ENCODE measurements at places on chromosomes 13 and 19.

GRCh38 chr13:23655321-23655720, 85.1 kb downstream of the TNFRSF19 start:
- no peak for DNase-seq

- DNase-seq, result no peak
Measured at GRCh38 chr19:2587001-2587719, 111.2 kb downstream of the GADD45B start.

DNA sequence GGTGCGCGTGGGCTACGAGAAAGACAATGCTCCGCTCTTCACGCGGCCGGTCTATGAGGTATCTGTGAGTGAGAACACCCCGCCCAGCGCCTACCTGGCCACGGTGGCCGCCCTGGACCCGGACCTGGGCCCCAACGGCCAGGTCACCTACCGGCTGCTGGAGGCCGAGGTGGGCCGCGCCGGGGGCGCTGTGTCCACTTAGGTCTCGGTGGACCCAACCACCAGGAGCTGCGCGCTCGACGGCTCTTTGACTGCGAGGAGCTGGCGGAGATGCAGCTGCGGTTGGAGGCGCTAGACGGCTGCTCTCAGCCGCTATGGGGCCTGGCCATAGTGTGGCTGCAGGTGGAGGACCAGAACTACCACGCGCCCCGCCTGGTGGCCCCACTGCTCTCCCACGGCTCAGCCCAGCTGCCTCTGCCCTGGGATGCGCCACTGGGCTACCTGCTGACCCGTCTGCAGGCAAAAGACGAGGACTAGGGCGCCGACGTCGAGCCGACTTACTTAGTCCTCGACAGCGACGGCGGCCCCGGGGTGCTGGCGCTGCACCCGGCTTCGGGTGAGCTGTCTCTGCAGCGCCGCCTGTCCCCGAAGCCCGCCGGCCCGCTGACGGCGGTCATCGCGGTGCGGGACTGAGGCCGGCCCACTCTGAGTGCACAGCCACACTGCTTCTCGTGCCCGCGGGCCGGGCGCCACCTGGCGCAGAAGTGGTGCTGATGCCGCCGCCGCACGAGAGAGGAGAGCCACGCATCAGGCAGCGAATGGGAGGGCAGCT, 173.0 kb downstream of the OLFM4 start:
- DNase-seq, result no peak

GRCh38 chr19:47232422-47233211, 1.6 kb upstream of the BBC3 start:
- no peak for DNase-seq

DNA sequence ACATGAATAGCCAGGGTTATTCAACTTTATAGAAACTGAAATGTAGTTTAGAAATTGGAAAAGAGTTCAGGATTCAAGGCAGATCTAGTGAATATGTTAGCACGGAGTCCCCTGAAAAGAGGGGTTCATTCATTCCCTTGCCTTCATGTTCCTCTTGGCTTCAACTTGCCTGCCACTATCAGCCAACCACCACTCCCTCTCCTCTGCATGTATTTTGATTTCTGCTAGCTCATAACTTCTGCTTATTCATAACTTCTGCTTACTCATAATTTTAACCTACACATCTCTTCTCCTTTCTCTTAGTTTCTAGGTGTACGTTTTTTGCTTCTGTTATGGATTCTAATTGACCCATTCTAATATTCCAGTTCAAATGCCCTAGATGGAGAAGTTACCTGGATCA, 5.5 kb upstream of the SERTM1 start:
- DNase-seq, result no peak

DNA sequence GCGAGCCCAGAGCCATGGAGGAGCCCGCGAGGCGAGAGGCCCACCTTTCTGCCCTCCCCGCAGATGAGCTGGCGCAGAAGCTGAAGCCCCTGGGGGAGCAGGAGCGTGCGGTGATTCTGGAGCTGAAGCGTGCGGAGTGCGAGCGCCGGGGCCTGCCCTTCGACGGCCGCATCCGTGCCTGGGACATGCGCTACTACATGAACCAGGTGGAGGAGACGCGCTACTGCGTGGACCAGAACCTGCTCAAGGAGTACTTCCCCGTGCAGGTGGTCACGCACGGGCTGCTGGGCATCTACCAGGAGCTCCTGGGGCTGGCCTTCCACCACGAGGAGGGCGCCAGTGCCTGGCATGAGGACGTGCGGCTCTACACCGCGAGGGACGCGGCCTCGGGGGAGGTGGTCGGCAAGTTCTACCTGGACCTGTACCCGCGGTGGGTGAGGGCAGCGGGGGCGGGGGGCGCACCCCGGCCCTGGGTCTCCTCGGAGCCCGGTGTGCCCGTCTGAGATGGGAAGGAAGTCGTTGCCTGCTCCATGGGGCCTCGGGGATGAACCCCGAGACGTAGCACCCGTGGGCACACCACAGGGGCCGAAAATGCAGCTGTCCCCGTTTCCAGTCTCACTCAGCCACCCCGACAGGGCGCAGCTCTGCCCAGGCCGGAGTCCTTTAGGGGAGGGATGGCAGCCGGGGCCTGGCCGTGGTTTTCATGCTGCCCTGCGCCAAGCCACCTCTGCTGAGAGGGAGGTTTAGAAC, 12.1 kb upstream of the ZNF554 start:
- no peak for DNase-seq

- no peak for DNase-seq
Measured at GRCh38 chr13:101817898-101818297, 365.4 kb downstream of the ITGBL1 start.

DNA sequence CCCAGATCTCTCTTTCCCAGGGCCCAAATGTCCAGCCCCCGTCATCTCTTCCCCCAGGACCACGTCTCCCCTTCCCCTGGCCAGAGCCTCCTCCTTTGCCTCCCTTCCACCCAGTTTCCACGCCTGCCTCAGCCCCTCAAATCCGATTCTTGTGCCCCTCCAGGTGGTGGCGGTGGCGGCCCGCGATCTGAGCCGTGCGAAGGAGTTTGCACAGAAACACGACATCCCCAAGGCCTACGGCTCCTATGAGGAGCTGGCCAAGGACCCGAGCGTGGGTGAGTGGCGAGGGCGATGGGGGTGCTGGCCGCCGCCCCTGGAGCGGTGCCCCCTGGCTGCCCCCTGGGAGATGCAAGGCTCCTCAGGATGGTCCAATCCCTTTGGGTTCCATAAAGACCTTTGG, 1.3 kb downstream of the DHDH start:
- DNase-seq, result no peak

- DNase-seq, result no peak
Measured at GRCh38 chr13:108477376-108477775, 152.0 kb upstream of the MYO16 start.

GRCh38 chr19:46862503-46862834, 1.7 kb downstream of the ARHGAP35 start:
- no peak for DNase-seq

- DNase-seq, result no peak
Measured at GRCh38 chr19:35693422-35693821, 10.9 kb upstream of the ZBTB32 start.

DNA sequence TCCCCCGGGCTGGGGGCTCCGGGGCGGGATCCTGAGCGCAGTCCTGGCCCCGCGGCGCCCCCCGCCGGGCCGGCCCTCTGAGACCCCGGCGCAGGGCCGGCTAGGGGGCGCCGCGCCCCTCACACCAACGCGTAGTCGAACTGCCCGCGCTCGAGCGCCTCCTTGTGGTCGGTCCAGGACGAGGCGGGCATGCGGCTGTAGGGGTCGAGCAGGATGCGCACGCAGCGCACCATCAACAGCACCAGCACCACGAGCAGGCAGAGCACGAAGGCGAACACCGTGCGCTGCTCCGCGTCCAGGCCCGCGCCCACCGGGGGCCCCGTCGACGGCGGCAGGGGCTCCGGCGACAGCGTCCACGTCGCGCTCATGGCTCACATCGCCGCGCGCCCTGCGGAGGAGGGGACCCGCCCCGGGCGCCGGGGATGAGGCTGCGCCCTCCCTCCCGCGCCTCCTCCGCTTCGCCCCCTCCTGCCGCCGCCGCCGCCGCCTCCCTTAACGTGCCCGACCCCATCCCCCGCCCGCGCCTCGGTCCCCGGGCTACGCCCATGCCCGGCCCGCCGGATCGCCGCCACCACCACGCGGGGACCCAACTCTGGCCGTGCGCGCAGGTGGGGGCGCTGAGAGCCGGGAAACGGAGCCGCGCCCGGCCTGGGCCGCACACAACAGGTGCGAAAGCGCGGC, 624 bp downstream of the CTXN1 start:
- DNase-seq, result peak; percentile 85

- DNase-seq, result no peak
Measured at GRCh38 chr19:45636902-45637301, 2.3 kb downstream of the EML2 start.

GRCh38 chr19:38047049-38047438, 140.0 kb downstream of the SIPA1L3 start:
- DNase-seq, result peak; percentile 40

- DNase-seq, result peak; percentile 57
Measured at GRCh38 chr19:3094601-3095440, 659 bp downstream of the GNA11 start.

DNA sequence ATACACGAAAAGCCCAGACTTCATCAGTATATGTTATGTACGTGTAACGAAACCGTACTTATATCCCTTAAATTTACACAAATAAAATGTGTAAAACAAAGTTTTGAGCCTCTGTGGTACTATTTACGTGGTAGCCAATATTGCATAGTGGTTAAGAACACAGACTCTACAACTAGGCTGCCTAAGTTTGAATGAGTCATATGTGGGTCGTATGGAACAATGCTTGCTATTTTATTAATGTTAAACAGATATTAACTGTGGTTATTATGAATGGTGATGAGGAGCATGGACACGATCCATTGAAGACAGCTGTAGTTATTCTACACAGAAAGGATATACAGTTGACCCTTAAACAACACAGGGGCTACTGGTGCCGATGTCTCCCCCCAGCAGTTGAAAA, 42.5 kb downstream of the DPY19L3 start:
- no peak for DNase-seq

- no peak for DNase-seq
Measured at GRCh38 chr13:103178986-103179943, 113.0 kb upstream of the SLC10A2 start.

DNA sequence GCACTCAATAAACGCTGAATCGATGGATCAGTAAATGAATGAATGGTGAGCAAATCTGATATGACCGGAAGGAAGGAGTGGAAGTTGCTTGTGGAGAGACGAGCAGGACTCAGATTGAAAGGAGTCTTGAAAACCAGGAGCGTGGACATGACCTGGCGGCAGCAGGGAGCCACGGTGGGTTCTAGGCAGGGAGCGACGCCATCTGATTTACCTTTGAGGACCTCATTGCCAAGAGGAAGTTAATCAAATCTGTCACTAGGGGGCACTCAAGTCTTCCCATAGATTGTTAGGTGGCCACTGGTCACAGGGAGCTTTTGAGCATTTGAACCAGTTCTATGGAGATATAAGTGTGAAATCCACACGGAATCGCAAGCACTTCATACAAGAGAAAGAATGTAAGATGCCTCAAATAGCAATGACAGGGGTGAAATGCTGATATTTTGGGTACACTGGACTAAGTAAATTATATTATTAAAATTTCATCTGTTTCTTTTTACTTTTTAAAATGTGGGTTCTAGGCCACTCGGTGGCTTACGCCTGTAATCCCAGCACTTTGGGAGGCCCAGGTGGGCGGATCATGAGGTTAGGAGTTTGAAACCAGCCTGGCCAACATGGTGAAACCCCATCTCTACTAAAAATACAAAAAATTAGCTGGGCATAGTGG, 9.2 kb upstream of the FBN3 start:
- peak; percentile 40 for DNase-seq

GRCh38 chr19:18104793-18105131, 7.2 kb downstream of the MAST3 start:
- no peak for DNase-seq

GRCh38 chr19:16771618-16772017, 52.0 kb downstream of the NWD1 start:
- DNase-seq, result peak; percentile 72

DNA sequence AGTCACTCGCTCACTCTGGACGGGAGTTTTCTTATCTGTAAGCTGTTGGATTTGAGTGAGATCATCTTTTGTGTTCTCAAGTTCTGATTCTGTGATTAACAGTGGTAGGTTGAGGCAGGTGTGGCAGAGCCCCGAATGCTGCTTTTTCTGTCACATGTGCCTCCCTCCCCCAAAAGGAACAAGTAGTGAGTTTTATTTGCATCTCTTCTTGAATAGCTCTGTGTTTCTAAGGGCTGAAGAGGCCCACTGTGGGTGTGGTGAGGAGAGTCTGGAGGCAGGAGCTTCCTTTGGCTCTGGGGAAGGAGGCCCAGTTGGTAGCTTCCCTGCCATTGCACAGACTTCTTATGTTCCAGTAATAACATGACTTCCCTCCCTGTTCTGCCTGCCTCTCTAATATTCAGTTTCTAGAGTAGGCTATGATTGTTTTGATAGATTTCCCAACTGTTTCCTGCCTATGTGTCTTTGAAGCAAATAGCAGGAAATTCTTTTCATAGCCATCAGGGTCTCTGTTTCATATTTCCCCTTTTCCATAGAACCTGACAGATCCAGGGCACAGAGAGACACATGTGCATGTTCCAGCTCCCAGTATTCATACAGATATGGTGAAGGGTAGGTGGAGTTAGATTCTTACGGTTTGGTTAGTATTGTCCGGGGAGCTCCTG, 23.9 kb upstream of the CXCL17 start:
- DNase-seq, result no peak

- no peak for DNase-seq
Measured at GRCh38 chr13:72415817-72416216, 311.6 kb downstream of the MZT1 start.

DNA sequence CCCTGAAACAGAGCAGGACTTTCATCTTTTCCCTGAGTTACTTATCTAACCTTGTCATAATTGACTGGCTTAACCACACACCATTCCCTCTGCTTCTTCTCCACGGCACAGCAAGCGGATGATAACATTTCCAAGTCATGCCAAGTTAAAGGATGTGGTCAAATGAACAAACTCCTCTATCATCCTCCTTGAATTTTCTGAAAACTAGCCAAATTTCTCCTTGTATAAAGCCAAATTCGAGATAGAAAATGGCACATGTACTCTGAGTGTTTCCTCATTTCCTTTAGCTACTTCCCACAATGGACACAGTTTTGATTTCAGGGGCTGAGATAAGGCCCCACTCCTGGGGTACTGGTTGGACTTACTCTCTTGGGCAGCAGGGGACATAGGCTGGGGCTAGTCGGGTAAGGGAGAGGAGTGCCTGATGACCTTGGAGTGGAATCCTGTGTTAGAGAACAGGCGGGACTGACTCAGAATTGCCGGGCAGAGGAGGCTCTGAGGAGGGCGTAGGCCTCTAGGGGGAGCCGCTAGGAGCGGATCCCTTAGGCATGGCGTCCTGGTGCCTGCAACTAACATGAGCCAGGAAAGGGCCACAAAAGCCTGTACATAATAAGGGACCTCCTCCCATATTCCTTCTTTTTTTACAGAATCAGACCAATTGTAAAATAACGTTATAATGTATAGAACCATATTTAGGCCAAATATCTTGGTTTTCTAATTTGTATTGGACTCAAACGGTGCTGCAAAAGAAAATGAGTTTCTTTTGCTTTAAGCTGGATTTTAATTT, 20.3 kb upstream of the TMTC4 start:
- DNase-seq, result no peak

GRCh38 chr13:71309905-71310304, 557.1 kb downstream of the DACH1 start:
- no peak for DNase-seq

All from activated T-cell treated with anti-CD3 and anti-CD28 coated beads, Interleukin-2, amount 50 U/mL, for 24 hours (primary cell).